ENCODE measurements at places on chromosomes 6 and 20. TPM values are rescaled to one million over a fixed set of nuclear protein-coding genes. Genes with fewer than 3 reads are reported as not detected.

FRMD1 gene
- not detected for total RNA-seq

DNA sequence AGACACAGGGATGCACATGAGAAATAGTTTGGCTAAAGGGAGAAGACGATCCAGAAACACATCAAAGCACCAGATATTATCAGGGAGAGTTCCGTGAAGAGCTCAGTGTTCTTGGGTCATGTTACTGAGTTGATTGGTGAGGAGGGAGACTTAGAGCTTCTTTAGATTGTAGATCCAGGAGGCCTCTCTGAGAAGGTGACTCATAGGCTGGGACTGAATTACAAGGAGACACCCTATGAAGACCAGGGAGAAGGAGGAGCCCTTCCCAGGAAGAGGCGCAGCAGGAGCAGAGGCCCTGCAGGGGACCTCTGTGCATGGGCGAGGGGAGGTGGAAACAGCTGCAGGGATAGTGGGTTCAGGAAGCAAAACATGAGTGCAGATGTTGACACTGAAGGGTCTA lies 196.5 kb downstream of the SLC24A3 start:
- DNase-seq, result no peak

FAM209A gene
- total RNA-seq, result not detected

- DNase-seq, result no peak
Observed at GRCh38 chr6:166629628-166630027, 2.6 kb upstream of the RPS6KA2 start.

GRCh38 chr20:16918366-16918765 lies 170.2 kb downstream of the OTOR start:
- DNase-seq, result no peak

GRCh38 chr6:100105919-100106529 lies 112.0 kb upstream of the MCHR2 start:
- no peak for DNase-seq

CFB gene
- not detected for total RNA-seq

DNA sequence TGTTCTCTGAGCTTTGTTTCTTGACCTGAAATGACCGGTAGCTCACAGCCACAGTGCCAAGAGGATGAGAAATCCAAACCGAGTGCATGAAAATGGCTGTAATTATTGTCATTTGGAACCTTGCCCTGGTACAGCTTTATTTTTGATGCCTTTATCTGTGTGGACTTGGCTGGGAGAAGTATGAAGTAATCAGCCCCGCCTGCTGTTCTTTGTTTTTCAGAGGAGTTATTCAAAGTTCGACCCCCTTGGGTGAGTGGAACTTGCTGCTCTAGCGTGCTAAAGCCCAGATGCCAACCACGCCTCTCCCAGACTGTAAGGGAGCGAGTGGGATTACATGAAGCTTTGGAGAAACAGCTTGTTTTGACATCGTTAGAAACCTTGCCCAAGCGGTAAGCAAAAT lies 48.3 kb downstream of the ECT2L start:
- peak; percentile 70 for DNase-seq

DNA sequence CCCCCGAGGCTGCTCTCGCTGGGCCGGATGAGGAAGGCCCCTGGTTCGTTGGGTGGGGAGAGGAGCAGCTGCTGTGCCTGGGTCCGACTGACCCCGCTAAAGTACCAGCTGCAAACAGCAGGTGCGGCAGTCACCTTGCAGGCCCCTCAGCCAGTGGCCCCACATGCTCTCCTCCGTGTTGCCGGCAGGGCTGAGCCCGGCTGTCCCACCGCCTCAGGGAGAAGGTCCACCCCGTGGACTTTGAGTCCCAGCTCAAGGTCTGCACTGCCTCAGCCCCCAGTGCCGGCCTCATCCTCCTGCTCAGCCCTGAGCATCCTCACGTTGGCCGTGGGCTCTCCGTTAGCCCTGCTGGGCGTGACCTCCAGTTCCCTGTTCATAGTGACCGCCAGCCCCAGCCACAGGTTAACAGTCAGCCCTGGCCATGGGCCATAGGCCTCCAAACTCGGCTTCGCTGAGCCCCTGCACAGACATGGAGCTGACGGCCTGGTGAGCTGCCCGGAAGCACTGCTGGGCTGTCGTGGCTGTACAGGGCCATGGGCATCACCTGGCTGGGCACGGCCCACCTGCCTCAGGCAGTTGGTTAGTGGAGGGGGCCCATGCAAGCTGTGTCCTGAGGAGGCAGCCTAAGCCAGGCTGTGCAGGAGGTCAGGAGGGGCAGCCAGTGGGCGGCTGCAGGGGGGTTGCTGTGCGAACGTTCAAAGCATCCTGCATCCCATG lies 3.1 kb downstream of the SRMS start:
- DNase-seq, result no peak

RHAG gene
- total RNA-seq, result not detected

HS3ST5 gene
- total RNA-seq, result 0.34 TPM

- DNase-seq, result no peak
Observed at GRCh38 chr20:49590163-49591017, 22.5 kb upstream of the PTGIS start.

DNA sequence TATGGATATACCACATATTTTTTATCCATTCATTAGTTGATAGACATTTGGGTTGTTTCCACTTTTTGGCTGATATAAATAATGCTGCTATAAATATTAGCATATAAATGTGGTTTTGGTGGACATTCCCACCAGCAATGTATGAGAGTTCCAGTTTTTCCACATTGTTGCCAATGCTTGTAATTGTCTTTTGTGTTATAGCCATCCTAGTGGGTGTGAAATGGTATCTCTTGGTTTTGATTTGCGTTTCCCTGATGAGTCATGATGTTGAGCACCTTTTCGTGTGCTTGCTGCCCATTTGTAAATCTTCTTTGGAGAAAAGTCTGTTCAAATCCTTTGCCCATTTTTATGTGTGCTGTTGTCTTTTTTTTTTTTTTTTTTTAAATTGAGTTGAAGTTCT lies 54.4 kb downstream of the DHX35 start:
- no peak for DNase-seq

PREX1 gene
- 4.5 TPM for total RNA-seq

Data from neural progenitor cell (in vitro differentiated cells).